CMK (cell line): ENCODE measurements at places on chromosomes 2 and 18.
A peak's percentile ranks its signal among the peaks of the same experiment; 100 is the strongest.

GRCh38 chr2:46997884-46998283 is 82.3 kb upstream of the MCFD2 start:
- no peak for DNase-seq

DNA sequence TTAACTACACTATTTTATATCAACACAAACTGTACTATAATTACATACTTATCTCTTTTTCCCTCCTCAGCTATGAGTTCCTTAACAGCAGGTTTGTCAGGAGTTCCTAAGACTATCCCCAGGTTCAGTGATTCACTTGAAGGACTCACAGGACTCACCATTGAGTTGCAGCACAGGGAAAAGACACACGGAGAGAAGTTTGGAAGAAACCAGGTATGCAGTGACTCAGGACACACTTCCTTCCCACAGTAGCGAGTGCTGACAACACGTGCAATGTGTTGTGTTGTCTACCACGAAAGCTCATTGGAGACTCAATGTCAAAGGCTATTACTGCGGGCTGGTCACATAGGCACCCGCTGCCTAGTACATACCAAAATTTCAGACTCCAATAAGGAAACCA is 32.0 kb downstream of the MGAT4A start:
- no peak for DNase-seq

DNA sequence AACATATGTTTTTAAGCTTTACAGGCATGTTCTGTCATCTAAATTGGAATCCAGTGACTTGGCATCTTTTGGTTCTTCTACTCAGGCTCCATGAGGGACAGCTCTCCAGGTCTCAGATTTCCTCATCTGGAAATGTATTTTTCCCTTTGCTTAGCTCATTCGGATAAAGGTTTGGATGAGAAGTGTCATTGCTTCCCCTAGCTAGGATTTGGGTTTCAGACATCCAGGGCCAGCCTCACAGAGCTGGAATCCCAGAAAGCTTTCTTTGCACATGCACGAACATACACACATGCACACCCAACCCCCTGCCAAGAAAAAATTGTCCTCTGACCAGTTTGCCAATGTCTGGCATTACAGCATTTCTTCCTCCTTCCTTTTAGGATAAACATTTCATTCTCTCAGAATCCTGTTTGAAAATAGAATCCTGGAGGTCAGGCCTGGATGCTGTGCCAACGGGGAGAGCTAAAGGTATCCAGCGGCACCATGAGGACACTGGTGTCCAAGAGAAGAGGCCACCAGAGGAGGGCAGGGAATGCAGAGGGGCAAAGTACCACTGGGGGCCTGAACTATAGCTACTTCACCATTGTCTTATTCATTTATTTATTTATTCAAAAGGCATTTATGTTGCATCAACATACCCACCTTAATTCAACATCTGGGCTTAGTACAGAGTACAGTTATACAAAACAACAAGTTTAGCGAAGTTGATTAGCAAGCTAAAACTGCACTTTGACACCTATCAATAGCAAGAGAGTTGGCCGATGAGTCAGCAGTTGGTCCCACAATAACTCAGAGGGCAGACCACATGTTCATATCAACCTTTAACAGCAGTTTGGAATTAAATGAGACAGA is 97.9 kb upstream of the ATL2 start:
- DNase-seq = peak; percentile 30

DNA sequence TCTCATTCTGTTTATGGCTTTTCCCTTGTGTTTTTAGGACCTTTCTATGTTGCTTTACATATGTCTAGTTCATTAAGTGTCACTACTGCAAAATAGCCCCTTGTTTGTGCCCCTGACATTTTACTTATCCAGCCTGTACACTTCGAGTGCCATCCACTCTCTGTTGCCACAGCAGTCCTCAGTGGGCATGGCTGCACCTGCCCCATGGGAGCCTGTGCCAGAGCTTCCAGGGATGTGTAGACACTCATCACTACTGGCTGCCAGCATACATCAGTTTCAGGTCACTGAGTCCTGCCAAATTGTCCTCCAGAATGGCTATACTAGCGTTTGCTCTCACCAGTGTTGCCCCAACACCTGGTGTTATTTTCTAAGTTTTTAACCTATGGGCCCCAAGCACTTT is 80.4 kb downstream of the ARMC9 start:
- no peak for DNase-seq
